ENCODE measurements at places on chromosomes 16 and 17.

DNA sequence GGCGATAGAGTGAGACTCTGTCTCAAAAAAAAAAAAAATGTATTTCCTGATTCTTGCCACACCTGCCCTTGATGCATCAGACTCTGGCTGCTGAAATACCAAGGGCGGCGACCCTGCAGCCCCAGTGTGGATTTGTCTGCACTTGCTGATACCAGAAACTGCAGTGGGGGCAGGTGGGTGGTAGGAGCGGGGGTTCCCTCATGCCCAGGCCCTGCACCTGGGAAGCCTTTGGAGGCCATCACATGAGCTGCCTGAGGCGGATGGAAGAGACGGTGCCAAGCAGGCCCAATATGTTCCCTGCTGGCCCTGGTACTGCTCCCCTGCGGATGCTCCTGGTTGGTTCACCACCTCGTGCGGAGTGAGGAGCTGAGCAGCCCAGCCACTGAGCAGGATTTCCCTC, 50.6 kb downstream of the MARF1 start:
- no peak for DNase-seq

GRCh38 chr17:77124192-77124889, 16.4 kb upstream of the SEC14L1 start:
- no peak for DNase-seq

DNA sequence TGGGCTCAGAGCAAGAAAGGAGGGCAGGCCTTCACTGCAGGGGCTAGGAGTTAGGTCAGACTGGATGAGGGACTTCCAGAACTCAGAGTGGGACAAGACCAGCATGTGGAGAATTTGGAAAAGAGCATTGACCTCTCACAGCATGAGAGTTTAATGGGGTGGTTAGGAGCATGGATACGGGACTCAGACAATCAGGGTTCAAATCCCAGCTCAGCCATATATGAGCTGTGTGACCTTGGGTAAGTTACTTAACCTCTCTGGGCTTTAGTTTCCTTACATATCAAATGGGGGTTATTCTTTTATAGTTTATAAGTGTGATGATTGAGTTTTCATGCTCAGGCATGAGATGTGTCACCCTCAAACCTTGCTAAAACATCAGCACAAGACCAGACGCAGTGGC, 37.4 kb upstream of the ALKBH5 start:
- no peak for DNase-seq

GRCh38 chr17:78616946-78617345, 39.8 kb upstream of the DNAH17 start:
- DNase-seq: no peak

GRCh38 chr17:78912082-78912481, 9.1 kb upstream of the CEP295NL start:
- DNase-seq: no peak

DNA sequence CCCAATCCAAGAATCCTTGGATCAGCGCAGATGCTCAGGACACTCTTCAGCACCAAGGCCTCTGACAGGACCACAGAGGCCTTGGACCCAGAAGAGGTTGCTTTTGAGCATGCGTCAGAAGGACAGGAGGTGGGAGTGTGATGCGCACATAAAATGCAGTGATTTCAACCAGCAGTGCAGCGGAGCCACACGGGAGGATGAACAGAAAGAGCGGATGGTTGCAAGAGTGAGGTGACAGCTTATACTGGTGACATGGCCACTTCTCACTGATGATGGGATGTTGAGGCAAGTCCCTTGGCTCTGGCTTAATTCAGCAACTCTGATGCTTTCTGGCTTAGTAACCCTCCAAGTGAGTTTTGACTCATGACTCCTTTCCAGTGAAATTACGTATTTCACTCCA, 25.2 kb upstream of the ERN1 start:
- DNase-seq: no peak

DNA sequence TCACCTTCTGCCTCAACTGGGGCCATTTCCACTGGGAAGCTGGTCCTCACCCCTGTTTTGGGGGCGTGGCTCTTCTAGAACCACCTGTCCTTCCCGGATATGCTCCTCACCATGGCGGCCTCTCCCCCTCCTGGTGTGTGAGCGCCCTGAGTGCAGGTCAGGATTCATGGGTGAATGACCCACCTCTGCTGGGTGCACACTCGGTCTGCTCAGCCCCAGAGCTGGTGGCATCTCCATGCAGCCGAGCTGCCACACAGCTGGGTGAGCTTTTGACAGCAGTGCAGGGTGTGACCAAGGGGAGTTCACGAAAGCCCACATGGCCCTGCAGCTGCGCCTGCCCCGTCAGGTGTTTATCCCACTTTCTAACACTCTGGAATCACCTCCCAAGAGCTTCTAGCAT, 27.3 kb downstream of the GRIN2C start:
- no peak for DNase-seq

GRCh38 chr17:3513305-3514035, 37.7 kb downstream of the ASPA start:
- no peak for DNase-seq

DNA sequence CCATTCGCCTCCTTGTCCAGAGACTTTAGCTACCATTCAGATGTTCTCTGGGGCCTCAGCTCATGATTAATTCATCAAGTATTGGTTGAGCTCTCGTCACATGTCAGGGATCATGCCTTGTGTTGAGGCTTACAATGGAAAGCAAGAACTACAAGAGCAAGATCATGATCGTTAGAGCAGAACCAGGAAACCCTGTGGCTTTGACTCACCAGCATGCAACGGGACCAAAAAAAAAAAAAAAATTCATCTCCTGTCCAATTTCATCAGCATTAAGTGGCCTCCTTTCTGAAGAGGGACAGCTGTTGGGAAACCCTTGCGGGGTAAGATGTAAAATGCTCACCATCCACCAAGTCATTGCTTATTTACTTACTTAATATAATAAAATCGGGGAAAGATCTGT, 12.1 kb upstream of the USP10 start:
- DNase-seq: no peak

GRCh38 chr17:40335620-40336019, 26.6 kb downstream of the RARA start:
- DNase-seq: no peak

DNA sequence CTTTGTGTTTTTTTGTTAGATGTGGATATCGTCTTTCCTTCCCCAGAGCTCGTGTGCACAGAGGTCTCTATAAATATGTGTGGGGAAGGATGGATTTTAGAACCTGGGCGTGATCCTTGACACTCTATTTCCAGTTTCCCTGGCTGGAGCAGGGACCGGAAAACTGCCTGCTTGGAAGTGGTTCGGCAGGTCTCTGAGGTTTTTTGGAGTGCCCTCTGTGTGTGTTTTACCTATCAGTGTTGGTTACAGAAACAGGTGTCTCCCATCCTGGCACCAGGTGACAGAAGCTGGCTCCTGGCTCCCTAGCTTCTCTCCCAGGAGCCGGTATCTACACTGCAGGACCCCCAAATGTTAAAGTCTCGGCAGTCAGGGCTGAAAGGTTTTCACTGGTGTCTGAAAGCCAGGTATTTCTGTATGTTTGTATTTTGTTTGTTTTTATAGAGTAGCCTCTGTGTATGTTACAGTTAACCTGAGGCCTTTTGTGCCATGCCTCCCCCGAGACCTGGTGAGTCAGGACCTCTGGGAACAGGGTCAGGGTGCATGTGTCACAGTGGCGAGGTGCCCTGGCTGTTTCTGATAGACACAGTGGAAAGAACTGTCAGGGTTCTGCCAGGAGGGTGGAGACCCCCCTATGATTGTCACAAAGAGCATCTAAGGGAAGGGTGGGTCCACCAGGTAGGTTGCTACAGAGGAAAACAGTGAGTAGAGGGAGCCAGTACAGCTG, 31.3 kb downstream of the ZC3H18 start:
- DNase-seq: no peak

DNA sequence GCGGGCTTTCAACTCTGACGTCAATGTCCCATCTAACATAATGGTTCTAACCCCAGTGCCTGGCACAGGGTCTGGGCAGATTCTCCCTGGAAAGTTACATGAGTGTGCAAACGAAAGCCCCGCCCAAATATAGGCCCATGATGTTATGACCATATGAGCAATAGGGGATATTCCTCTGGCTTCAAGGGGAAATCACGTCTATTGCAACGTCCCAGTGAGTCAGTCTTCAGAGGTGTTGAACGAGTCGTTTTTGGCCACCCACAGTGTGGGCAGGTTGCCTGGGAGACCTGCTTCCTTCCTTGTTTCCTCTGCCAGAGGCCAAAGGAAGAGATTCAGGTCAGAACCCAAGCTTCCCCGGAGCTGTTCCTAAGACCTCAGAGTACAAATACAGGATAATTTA, 30.3 kb downstream of the PIK3R5 start:
- DNase-seq: peak; percentile 33

All from stimulated activated CD8-positive, alpha-beta memory T cell treated with anti-CD3 and anti-CD28 coated beads, Interleukin-12 subunit alpha, Interleukin-12 subunit beta, amount 100 ng/mL, for 1 hour (primary cell).